Naive thymus-derived CD8-positive, alpha-beta T cell (primary cell): ENCODE measurements at places on chromosomes 6 and 20. TPM values are rescaled to one million over a fixed set of nuclear protein-coding genes. Genes with fewer than 3 reads are reported as not detected.

The KIAA1755 gene
- polyA plus RNA-seq, result not detected

- DNase-seq, result no peak
Observed at GRCh38 chr6:7100753-7101081, 7.0 kb upstream of the RREB1 start.

GRCh38 chr6:33843131-33844121, 39.6 kb upstream of the MLN start:
- no peak for DNase-seq

DNA sequence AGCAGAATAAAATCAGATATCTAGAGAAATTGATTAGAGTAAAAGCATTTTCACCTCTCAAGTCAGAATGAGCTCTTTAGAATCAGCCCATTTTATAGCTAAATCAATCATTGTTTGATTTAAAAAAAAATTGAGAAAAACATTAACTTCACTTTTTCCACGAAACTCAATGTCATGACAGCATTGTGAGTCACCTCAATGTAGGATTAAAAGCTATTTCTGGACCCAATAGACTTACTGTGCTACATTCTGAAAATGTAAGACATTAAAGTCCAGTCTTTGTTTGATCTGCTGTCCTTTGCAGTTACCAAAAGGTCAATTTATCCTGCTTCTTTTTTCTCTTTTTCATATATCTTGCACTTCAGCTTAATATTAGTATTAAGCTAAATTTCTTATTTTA, 519.4 kb upstream of the ZNF337 start:
- no peak for DNase-seq

DNA sequence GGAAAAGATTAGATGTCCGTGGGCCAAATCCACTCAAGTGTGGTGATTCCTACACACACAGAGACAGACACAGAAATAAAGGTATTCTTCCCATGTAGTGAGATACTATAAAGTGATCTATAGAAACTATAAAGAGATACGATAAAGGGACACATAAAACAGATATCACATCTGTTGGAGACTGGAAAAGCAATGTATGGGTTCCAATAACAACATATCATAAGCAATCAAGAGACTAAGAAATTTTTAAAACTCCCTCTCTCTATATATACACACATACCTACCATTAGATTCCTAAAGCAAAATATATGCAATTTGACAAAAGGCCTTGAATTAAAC, 5.2 kb downstream of the PPP1R10 start:
- no peak for DNase-seq
